ENCODE measurements at places on chromosomes 11 and 22.

DNA sequence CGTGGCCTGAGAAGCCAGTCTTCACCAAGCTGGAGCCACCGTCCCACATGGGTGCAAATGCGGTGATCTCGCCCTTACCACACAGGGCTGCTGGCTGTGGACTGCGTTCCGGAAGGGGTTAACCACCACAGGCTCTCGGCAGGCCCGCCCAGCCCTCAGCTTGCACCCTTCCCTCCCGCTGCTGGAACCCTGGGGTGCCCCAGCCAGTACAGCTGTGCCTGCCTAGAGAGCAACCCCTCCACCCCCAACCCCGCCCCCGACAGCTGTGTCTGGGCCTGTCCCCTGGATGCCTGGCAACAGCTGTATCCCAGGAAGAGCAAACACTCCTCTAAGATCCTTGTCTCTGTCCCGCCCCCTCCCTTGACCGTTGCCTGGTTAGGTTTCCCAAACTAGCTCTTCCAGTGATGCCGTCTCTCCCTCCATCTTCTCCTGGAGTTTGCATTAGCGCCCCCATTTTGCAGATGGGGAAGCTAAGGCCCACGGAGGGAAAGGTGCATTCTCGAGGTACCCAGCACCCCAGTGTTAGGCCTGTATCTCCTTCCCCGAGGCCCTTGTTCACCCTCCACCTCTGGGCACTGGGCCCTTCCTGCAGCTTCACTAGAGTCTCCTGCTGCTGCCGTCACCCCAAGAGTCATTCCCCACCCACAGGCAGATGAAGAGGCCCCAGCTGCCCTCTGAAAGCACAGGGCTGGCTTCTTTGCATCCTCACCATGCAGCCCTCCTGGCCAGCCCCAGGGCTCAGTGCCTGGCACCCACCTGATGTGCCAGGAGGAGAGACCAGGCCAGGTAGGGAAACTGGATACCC, 12.6 kb upstream of the COX8A start:
- DNase-seq = peak; percentile 83

GRCh38 chr11:12182676-12183541, 72.5 kb downstream of the MICAL2 start:
- DNase-seq = no peak

- no peak for DNase-seq
Measured at GRCh38 chr11:99585606-99586005, 564.9 kb downstream of the CNTN5 start.

GRCh38 chr11:47564933-47565339, 463 bp upstream of the PTPMT1 start:
- peak; percentile 43 for DNase-seq

- DNase-seq = peak; percentile 41
Measured at GRCh38 chr11:64447831-64448598, 89.1 kb downstream of the RPS6KA4 start.

DNA sequence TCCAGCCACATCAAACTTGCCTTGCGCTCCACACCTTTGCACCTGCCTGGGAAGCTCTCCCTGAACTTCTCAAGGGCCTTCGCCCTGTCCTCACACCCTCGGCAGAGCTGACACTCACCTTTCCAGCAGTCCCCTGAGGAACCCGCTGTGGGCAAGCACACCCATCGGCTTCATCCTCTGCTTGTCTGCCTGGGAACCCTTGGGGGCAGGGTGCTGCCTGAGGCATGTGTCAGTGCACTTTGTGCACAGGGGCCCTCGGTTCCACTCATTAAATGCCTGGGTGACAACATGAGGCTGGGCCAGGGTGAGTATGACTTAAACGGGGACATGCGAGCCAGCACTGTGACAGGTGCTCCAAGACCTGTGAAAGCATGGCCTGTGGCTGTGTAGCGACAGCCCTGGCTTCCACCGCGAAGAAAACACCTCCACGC, 2.6 kb upstream of the LRFN4 start:
- no peak for DNase-seq

GRCh38 chr11:25449091-25449490, 882.8 kb upstream of the ANO3 start:
- DNase-seq = peak; percentile 63

DNA sequence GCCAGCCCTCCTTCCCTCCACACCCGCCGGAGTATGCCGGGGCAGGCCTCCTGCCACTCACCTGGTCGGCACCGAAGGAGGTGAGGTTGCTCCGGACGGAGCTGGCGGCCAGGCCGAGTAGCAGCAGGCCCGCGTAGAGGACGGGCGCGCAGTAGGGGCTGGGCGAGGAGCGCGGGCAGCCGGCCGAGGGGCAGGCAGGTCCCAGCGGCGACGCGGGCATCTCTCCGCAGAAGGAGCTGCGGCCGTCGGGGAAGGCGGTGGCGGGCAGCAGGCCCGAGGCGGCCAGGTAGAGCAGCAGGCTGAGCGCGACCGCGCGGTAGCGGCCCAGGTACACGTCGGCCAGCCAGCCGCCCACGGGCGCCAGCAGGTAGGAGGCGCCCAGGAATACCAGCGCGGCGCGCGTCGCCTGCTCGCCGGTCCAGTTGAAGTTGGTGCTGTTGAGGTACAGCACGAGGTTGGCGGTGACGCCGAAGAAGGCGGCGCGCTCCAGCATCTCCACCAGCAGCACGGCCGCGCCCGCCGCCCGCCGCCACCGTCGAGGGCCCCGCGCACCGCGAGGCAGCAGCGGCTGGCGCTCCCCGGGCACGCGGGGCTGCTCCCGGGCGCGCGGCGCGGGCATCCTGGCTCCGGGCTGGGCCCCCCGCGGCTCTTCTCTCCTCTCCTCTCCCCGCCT, 907 bp downstream of the SLC15A3 start:
- DNase-seq = no peak

DNA sequence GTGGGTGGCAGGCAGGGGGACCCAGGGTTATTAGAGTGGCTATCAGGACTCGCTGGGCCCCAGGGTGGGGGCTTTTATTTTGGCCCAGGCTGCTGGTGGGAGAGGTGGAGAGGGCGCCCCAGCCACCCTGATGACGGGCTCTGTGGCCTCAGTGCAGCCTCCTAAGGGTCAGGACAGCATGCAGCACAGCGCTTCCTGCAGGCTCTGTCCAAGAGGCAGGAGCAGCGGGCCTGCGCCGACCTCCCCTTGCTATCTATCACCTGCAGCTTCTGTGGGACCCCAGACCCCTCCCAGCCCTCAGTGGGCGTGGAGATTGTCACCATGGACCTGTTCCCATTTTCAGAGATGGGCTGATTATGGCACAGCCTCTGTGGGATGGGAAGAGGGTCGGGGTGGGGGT, 54.3 kb upstream of the PPARA start:
- DNase-seq = no peak

- DNase-seq = no peak
Measured at GRCh38 chr22:33426451-33426850, 368.3 kb upstream of the SYN3 start.

- peak; percentile 17 for DNase-seq
Measured at GRCh38 chr11:20840341-20840740, 171.0 kb downstream of the NELL1 start.

DNA sequence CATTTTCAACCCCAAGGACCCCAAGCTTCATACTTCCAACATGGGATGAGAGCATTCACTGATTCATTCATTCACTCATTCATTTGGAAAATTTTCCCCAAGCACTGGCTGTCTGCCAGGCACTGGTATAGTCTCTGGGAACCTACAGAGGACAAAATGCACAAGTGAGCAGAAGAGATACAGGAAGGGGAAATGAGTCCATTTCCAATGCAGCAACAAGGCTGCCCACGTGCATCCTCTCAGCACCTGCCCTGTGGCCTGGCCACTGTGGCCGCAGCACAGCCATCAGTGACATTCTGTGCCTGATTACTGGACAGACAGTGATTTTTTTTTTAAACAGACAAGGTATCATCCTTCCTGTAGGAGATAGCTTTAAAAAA, 96.0 kb upstream of the PITPNB start:
- no peak for DNase-seq

DNA sequence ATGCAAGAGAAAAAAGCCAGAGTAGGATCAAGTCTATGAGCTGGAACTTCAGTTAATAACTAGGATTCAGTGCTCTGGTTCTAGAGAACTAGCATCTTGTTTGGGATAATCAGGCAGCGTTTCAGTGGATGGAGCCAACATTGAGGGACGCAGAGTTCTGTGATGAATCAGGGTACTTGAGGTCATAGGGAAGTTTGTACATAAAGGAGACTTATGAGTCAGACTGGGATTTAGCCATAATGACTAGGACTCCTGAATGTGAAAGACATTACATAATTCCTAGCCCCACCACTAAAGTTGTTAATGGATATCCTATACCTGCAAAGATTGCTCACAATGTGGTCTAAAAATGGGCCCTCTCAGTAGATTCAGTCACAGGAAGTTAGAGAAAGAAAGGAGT, 6.8 kb downstream of the SLN start:
- no peak for DNase-seq

GRCh38 chr11:63888170-63889086, 28.5 kb downstream of the RCOR2 start:
- no peak for DNase-seq

DNA sequence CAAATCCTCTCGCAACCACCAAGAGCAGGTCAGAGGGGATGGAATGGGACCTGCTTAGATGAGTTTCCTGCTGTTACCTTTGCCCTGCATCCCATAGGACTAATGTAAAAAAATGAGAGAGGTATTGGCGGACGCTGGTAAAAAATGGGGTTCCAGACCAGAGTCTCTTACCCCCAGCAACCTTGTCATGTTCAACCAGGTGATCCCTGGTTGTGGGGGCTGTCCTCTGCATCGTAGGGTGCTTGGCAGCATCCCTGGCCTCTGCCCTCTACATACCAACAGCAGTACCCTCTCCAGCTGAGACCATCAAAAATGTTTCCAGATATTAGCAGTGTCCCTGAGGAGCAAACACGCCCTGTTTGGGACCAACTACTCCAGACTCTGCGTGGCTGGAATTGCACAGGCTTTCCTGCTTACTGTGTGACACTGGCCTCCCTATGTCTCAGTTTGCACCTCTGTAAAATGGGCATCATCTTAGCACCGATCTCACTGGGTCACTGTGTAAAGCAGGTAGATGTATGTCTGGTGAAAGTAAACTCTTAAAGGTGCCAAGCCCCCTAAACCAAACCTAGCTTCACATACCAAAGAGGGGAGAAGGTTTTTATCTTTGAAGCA, 1.5 kb downstream of the APOL6 start:
- DNase-seq = no peak

GRCh38 chr11:62266558-62266957, 3.4 kb upstream of the SCGB2A2 start:
- DNase-seq = no peak

DNA sequence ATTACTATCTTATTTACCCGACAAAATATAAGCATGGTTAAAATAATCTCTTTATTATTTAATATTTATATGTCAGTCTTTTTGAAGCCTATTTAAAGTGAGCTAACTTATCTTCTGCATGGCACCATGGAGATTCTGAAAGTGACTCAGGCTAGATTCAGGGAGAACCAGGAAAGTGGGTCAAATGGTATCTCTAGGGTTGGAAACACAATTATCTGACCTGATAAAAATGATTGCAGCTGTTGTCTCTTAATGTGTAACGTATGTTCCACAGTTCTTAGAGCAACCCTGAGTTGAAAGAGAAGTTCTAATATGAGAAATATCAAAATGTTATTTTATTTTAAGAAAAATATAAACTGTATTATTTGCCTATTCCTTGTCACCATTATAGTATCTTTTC, 143.1 kb upstream of the CARD18 start:
- peak; percentile 59 for DNase-seq

DNA sequence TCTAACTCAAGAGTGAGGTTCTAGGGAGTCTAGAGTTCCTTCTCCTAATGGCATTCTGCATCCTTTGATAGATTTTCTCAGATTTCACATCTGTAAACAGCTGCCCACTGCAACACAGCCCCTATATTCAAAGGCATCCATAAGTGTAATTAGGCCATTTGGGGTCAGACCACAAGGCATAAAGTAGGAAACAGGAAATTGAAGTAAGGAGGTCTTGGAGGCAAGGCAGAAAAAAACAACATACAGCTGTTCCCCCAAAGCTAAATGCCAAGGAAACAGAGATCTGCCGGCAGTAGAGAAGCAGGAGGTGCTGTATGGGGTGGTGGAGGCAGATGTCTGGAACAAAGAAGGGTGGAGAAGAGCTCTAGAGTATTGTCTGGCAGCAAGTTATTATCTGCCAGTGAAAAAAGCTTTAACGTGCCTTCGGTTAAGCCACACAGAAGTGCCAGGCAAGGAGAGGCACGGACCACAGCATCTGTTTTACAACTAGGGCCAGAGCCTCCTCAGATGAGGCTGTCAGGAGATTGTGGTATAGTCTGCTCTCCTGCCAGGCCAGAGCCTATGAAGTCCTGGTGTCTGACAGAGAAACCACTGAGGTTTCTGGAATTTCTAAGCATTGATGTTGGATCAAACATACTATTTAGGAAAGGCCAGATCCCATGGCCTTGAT, 100.2 kb upstream of the CHRM4 start:
- no peak for DNase-seq

GRCh38 chr11:110243791-110244190, 52.6 kb downstream of the RDX start:
- no peak for DNase-seq

GRCh38 chr11:33724644-33725035, 11.6 kb downstream of the CD59 start:
- no peak for DNase-seq

- no peak for DNase-seq
Measured at GRCh38 chr11:75500742-75501141, 25.0 kb downstream of the GDPD5 start.

DNA sequence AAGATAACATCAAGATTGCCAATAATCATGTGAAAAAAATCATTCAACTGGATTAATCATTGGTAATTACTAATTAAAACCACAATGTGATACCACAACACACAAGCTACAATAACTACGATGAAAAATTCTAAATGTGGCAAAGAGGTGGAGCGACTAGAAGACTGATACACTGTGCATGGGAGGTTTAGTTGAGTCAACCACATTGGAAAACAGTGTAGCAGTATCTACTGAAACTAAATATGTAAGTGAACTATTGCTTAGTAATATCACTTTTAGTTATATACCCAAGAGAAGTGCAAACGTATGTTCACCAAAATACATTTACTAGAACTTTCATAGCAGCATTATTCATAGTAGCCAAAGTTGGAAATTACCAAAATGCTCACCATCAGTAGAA, 359.9 kb downstream of the ETS1 start:
- DNase-seq = no peak

DNA sequence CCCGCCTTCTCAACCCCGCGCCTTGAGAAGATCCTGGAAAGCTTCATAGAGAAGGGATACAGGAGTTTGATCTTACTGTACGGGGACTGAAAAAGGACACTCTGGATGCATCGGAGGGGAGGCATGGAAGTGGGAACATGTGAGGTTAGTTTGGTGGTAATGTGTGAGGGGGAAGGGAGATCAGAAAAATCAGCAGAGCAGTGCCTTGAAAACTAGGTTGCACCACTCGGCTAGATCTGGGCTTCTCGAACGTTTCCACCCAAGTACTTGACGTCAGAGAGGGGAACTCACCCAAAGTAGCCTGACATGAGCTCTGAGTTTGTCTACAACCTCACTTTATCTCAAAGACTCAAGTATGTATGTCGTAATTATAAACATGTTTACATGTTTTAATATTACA, 14.5 kb downstream of the USP35 start:
- DNase-seq = no peak

GRCh38 chr11:96012086-96012824, 88.3 kb upstream of the MTMR2 start:
- peak; percentile 59 for DNase-seq
